ENCODE measurements at places on chromosomes 2 and 18.
A peak's percentile ranks its signal among the peaks of the same experiment; 100 is the strongest.

- no peak for DNase-seq
Measured at GRCh38 chr2:15427987-15428386, 133.1 kb downstream of the NBAS start.

DNA sequence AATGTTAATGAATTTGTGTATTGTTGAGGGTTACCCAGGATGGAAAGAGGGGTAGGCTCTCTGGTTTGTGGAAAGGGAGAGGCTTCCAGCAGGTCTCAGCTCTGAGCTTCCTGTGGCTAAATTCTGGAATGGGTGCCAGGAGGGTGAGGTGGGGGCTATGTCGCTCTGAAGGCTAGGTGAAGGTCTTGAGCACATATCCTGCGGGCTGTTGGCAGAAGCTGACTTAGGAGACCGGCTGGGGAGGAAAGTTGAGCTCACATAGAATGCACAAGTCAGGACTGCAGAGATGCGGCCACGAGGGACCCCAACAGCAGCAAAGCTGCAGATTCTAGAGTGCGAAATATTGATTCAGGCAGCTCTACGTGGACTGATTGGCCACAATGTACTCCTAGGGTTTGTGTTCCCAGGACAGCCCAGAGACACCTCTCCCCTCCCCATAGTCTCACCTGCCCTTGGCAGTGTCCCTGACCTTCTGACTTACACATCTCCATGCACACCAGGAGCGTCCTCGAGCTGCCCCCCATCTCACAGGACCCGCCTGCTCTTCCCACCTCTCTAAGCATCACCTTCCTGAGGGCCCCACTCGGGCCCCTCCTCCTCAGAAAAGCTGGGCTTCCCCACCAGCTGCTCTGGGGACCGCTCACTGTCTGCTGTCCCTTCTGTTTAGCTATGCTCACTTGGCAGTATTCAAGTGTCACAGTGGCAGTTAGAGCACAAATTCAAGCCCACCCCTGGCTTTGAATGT is 72.6 kb downstream of the ALK start:
- DNase-seq, result no peak

GRCh38 chr2:15780912-15781574 is 159.3 kb upstream of the MYCN start:
- no peak for DNase-seq

DNA sequence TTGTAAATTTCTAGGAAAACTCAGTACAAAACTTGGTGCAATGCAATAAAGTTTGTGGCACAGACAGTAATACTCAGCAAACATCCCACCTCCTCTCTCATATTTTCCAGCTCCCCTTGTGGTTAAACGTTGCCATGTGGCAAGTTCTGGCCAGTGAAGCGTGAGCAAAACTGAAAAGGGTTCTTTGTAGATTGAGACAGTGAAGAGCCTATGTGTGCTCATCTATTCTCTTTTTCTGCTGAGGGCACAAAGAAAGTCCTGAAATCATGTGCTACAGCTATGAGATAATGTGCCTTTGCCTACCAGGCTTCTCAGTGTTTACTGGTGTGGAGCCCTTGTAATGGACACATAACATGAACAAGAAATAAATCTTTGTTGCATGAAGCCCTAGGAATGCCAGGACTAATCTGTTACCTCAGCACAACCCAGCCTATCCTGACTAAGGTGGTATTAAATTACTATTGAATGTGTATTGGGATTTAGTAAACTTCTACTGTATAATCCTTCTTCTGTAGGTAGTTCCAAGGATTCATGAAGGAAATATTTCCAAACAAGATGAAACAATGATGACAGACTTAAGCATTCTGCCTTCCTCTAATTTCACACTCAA is 13.0 kb upstream of the TYMS start:
- peak; percentile 12 for DNase-seq

- no peak for DNase-seq
Measured at GRCh38 chr2:128501006-128501690, 182.5 kb upstream of the HS6ST1 start.
